Vagina (tissue), 2 donors: ENCODE measurements at places on chromosomes 2 and 18. TPM values are rescaled to one million over a fixed set of nuclear protein-coding genes. Genes with fewer than 3 reads are reported as not detected.

DNA sequence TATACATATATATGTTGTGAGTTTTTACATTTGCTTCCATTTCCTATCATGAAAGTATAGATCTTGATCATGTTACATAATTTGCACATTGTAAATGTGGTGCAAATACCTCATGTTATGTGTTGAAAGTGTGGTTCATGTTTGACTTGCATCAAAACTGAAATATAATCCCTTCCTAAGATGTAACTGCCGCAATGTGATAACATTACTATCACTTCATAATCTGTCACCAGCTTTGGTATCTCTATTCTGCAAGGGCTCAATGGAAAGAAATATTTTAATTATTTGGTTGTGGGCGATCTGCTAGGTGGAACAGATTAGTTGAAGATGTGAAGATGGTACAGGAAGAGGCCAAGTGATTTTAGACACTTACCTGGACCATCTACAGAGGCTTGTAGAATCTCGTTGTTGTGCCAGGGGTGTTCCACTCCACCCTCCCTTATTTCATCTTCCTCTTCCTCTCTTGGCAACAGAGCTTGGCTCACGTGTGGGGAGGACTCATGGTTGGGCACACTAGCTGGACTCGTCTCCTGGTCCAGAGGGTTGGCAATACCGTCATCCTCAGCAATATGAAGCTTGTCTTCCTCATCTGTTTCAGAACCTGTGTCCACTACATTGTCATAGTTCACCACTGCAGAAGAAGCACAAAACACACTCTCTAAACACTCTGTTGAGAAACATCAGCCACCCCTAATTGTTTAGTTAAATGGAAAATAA is 90.4 kb downstream of the ZEB2 start:
- H3K27me3 ChIP-seq = no peaks in the 10 kb centered on the region
- peaks cover 41% of the 10 kb centered on the region for H3K4me1 ChIP-seq
- no peak overlapping the region for H3K4me3 ChIP-seq
- no peak for DNase-seq

DNA sequence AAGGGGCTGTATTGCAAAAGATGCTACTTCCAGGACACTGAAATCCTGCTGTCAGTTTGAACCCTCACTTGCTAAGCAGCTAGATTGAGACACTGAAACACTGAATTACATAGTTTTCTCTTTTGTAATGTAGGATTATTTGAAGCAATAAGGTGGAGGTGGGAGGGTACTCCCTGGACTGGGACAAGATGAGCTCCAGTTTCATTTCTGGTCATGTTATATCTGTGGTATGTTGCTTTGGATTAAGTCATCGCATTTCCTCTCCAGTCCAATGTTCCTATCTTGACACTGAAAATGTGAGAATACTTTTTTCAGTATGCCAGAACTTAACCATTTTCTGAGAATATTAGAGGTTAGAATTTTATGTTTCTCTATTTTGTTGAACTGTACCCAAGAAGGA is 426.2 kb upstream of the MEX3C start:
- H3K4me3 ChIP-seq = no peak overlapping the region
- H3K27me3 ChIP-seq = no peaks in the 10 kb centered on the region
- no peak for DNase-seq
- no peaks in the 10 kb centered on the region for H3K4me1 ChIP-seq

The NCOA1 gene
- 48.4 TPM for total RNA-seq

DNA sequence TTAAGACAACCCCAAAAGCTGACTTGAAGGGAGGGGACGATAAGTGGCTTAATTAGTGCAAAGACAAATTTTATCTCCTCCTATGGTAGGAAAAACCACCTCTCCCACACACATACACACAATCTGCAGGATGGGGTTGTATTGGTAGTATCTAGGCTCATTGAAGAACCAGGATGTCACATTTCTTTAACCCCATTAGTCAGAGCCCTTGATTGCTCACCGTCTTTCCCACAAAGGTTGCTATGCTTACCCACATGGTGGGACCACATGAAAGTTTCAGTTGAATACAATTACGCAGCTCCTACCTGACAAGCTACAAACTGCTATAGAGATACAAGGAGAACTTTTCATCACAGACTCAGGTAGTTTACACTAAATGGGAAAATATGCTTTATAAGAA is 765.0 kb upstream of the CELF4 start:
- no peak overlapping the region for H3K4me3 ChIP-seq
- no peak for DNase-seq
- H3K36me3 ChIP-seq = no peaks in the 10 kb centered on the region

- no peak overlapping the region for H3K4me3 ChIP-seq
- H3K36me3 ChIP-seq = peaks cover 20% of the 10 kb centered on the region
- no peaks in the 10 kb centered on the region for H3K27me3 ChIP-seq
- no peaks in the 10 kb centered on the region for H3K4me1 ChIP-seq
- no peak overlapping the region for H3K27ac ChIP-seq
Observed at GRCh38 chr2:223969856-223970255, 12.6 kb downstream of the MRPL44 start.

GRCh38 chr2:205754924-205755321 is 72.6 kb downstream of the NRP2 start:
- no peaks in the 10 kb centered on the region for H3K27me3 ChIP-seq
- no peaks in the 10 kb centered on the region for H3K36me3 ChIP-seq
- peak overlapping the region; percentile 28 for H3K27ac ChIP-seq
- H3K4me1 ChIP-seq = peaks cover 33% of the 10 kb centered on the region
- no peak overlapping the region for H3K4me3 ChIP-seq
- no peak for DNase-seq

The SULT1C4 gene
- total RNA-seq = 8.8 TPM

The TBC1D8 gene
- 72.2 TPM for total RNA-seq

DNA sequence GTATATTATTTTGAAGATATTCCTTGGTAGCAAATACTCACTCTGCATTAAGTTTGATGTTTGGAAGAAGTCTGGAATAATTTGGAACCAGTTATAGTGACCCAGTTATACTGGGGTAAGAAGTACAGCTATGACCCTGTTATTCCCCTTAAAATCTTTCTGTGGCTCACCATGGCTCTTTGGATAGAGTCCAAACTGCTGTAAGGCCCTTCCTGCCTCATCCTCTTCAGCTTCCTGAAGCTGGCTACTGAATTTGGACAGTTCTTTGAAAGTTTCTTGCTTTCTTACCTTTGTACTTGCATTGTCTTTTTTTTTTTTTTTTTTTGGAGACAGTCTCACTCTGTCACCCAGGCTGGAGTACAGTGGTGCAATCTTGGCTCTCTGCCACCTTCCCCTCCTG is 85.6 kb downstream of the ABI2 start:
- no peak overlapping the region for H3K27ac ChIP-seq
- H3K27me3 ChIP-seq = no peaks in the 10 kb centered on the region
- H3K4me3 ChIP-seq = no peak overlapping the region
- DNase-seq = no peak

DNA sequence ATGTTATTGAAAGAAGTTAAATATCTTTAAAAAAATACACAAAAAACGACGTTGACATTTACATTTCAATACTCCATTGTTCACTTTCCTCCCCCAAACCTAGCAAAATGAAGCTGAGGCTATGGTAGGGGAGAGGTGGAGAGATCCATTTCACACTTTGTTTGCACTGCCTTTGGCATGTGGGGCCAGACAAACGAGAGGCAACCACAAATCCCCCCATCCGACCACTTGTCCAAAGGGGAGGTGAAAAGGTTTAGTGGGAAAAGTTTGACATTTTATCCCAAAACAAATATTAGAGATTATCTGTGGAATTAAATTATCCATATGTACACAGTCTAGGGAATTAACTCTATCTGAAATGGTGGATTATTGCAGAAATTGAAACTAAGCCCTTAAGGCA is 261.7 kb upstream of the FIGN start:
- no peaks in the 10 kb centered on the region for H3K27me3 ChIP-seq
- no peak for DNase-seq
- no peak overlapping the region for H3K4me3 ChIP-seq
- H3K36me3 ChIP-seq = no peaks in the 10 kb centered on the region
- no peak overlapping the region for H3K27ac ChIP-seq

DNA sequence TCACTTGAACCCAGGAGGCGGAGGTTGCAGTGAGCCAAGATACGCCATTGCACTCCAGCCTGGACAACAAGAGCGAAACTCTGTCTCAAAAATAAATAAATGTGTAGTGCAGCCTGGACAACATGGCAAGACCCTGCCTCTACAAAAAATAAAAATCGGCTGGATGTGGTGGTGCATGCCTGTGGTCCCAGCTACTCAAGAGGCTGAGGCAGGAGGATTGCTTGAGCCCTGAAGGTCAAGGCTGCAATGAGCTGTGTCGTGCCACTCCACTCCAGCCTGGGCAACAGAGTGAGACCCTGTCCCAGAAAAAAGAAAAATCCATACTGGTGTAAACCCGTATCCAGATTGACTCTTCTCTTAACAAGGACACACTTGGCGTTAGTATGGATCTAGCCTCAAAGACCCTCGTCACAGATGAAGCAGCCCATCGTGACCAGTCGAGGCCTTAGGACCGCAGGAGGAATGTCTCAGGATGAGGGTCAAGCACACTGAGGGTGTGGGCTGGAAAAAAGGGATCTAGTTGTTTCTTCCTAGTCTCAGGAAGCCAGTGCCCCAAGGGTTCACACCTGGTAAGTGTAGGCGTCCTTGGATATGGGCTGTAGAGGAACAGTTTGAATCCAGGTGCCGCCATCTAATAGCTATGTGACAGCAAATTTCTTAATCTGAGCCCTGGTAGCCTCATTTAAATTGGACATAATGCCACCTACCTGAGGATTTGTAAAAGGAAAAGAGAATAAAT is 4.0 kb upstream of the GPBAR1 start:
- H3K4me3 ChIP-seq = no peak overlapping the region
- H3K4me1 ChIP-seq = peaks cover 29% of the 10 kb centered on the region
- DNase-seq = no peak

The C2orf80 gene
- total RNA-seq = not detected

DNA sequence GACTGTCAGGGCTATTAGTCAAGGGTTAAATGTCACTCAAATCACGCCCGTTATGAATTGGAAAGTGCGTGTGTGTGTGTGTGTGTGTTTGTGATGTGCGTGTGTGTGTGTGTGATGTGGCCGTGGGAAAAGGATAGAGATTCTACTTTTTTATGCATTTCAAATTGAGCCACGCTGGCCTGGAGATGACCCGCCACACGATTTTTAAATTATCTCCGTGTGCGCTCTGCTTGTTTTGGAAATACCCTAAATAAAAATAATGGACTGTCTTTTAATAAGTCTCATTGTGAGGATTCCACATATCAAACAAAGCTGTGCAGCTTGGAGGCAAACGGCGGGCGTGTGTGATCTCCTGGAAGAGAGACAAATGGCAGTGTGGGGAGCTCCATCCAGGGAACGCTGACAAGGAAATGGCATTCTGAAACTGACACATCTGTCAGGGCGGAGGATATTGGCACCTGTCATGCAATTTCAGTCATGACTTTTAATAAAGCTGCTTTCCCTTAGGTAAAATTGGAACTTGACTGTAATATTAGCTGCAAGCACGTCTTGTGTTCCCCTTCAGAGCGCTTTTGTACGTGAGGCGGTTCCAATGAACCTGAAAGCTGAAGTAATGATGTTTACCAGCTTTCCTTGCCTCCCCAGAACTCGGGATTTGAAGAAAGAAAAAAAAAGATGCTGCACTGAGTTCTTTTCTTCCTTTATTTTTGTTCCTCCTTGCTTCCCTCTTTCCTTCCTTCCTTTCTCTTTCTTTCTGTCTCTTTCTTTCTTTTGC is 381.8 kb upstream of the SMIM21 start:
- no peak overlapping the region for H3K27ac ChIP-seq
- no peak for DNase-seq

- DNase-seq = no peak
- H3K27ac ChIP-seq = no peak overlapping the region
- H3K36me3 ChIP-seq = no peaks in the 10 kb centered on the region
- H3K4me3 ChIP-seq = no peak overlapping the region
- no peaks in the 10 kb centered on the region for H3K27me3 ChIP-seq
- peaks cover 35% of the 10 kb centered on the region for H3K4me1 ChIP-seq
Observed at GRCh38 chr2:203585516-203585915, 50.4 kb upstream of the RAPH1 start.

The NAGK gene
- 110 TPM for total RNA-seq

The GCG gene
- not detected for total RNA-seq

The MEP1B gene
- not detected for total RNA-seq

DNA sequence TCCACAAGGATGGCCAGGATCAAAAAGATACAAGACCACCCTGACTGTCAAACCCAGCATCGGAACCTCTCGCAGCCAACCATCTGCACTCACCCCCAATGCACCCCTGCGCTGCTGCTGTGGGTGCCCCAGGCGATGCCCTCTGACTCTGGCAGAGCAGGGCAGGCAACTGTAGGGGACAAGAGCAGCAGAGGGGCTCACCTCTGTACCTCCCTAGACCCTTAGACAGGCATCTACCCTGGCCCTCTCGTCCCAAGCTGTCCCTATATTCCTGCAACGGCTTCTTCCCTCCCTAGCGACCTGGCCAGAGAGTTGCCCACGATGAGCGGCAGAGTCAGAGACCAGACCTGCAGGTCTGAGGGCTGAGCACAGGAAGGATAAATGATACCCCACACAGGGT is 128.2 kb downstream of the HDAC4 start:
- H3K4me3 ChIP-seq = no peak overlapping the region
- H3K27ac ChIP-seq = peak overlapping the region; percentile 37
- H3K4me1 ChIP-seq = peaks cover 63% of the 10 kb centered on the region

The ACADL gene
- 10.6 TPM for total RNA-seq

The CDK15 gene
- not detected for total RNA-seq

- no peak for DNase-seq
- peaks cover 61% of the 10 kb centered on the region for H3K4me1 ChIP-seq
Observed at GRCh38 chr18:63315876-63316275, 3.7 kb downstream of the BCL2 start.

DNA sequence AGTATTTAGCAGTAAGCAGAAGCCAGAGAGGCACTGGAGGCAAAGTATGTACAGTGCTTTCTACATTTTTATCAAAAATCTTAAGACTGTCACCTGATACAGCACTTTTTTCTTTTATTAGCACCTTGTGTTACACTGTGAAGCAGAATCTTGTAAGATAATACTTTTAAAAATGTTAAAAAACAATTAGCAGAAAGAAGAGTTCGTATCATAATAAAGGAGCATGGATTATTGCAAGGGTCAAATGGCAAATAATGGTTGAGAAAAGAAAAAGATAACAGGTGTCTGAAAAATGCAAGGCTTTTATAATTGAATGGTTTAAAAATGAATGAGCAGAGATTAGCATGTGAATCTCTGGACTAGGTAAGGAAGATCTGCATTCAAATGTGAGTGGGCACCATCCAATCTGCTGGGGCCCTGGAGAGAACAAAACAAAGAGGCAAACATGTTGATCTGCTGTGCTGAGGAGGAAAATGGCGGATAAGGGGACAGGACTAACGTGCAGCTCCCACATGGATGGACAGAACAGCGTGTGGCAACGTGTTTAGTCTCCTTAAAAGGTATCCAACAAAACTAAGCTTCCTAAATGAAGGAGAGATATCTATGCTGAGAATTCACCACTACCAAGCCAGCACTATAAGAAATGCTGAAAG is 9.5 kb downstream of the CEBPZOS start:
- no peak overlapping the region for H3K27ac ChIP-seq
- no peak for DNase-seq
- no peaks in the 10 kb centered on the region for H3K4me1 ChIP-seq
- no peak overlapping the region for H3K4me3 ChIP-seq
- H3K27me3 ChIP-seq = no peaks in the 10 kb centered on the region
- H3K36me3 ChIP-seq = peaks cover 2% of the 10 kb centered on the region
